Activated CD8-positive, alpha-beta memory T cell treated with anti-CD3 and anti-CD28 coated beads, Interleukin-2, amount 10 ng/mL, durations not matched to agents 7 days and 5 days (primary cell): ENCODE measurements at places on chromosomes 7 and 10.
A peak's percentile ranks its signal among the peaks of the same experiment; 100 is the strongest.

- DNase-seq: no peak
Measured at GRCh38 chr10:97204826-97205679, 19.3 kb upstream of the SLIT1 start.

DNA sequence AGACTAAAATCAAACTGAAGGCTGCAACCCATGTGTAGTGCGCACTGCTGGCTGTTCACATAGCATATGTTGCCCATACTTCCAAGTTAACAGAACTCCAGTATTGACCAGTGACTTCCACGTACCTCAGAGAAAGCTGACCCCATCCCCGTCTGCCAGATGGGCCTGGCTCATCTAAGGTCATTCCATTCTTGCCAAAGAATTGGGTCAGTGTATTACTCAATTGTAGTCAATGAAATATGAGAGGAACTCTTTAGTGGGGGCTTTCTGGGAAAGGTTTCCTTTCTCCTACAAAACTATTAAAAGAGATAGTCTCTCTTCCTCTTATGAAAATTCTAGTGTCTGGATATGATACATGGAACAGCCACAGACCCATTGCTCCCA is 238.6 kb downstream of the COBL start:
- no peak for DNase-seq

DNA sequence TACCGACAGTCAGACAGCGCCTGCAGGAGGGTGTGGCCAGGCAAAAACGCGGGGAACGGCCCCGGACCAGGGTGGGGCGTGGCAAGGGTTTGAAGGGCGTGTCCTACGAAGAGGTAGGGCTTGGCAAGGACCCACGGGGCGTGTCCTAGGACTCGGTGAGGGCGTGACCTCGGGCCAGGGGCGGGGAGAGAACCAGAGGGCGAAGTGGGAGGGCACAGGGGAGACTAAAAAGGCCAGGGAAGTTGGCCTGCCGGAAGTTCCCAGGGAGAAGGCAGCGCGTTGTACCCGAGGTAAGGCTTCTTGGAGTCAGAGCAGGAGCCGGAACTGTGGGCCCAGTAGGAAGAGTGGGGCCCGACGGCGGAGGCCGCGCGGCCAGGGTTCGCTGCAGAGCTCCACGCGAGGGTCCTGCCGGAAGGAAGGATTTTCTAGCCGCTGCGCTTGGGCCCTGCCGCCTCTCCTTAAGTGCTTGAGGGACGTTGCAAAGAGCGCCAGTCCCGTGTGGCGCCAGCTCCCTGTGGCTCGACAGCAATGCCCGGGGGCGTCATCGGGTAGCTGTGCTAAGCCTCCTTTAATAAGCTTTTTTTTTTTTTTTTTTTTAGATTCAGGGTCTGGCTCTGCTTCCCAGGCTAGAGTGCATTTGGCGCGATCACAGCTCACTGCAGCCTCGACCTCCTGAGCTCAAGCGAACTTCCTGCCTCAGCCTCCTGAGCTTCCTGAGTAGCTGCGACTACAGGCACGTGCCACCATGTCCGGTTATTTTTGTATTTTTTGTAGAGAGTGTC is at the start of gene PTER:
PTER (plus strand) TSS at position 253 of the 782 bp plus-strand sequence. CDS start 47,375 bp downstream, outside the sequence.
- DNase-seq: peak; percentile 99

GRCh38 chr7:82430500-82431465 is 12.8 kb downstream of the CACNA2D1 start:
- no peak for DNase-seq

DNA sequence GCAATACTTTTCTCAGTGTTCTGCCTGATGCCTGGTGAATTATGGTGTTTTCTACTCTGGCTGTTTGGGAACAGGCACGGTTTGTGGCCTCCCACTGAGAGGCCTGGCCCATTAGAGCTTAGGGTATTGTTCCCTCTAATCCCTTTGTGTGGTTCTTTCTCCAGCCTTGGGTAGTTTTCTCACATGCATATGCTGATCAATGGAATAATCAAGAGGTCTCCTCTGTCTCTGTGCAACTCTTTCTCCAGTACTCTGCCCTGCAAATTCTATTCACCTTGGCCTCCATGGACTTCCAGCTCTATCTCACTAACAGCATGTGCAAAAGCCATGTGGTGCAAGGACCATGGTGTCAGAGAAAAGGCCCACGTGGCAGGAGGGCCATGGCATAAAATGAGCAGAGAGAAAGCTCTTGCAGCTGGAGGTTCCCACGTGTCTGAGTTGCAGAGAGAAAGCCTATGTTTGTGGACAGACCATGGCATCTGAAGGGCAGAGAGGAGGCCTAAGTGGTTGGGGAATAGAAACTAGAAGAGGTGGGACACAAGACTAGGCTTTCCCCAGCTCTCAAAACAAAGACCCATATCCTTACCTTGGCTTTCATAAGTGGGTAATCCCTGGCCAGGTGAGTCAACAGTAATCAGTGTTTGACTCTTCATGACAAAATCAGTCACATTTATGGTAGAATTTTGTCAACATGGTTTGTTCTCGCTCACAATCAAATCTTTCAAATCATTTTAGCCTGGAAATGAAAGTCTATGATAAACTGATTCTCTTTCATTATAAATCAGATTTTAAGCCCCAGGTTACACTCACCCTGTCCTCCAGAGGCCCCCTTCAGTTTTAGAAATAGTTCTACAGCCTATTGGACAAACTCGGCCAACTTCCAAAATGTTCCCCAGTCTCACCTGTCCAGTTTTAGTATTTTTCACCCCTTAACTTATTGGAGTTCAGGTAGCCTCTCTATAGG is 17.3 kb downstream of the OPALIN start:
- no peak for DNase-seq

DNA sequence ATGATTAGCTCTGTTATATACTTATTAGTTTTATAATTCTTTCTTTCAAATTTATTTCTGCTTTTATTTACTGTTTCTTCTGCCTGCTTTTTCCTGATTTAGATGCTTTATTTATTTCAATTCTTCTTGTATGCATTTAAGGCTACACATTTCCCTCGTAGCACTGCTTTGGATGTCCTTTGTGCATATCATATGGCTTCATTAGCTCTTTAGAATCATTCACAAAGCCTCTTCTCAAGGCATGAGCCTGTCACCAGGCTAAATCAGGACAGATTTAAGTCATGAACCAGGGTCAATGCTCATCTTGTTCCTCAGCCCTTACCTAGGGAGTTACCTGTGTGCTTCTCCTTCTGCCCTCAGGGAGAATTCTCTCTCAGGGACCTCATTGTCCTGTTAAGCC is 56.3 kb downstream of the BAMBI start:
- DNase-seq: no peak

GRCh38 chr10:124543971-124544370 is 82.3 kb downstream of the LHPP start:
- DNase-seq: no peak

DNA sequence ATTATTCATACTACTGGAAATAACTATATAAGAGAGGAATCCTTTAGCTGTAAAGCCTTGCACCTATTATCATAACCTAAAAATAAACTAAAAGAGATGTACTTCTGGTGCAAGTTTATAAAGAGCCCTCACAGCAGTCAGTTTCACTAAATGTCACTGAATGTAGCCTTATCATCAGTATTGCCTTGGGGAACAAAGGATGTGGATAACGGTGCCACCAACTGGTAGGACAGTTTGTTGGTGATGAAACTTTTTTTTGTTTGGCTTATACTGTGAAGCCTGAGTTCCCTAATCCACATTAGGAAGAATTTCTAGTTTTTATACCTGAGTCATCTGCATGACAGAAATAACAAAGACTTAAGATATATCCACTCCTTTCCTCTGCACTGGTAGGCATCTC is 117.9 kb upstream of the COL1A2 start:
- no peak for DNase-seq

DNA sequence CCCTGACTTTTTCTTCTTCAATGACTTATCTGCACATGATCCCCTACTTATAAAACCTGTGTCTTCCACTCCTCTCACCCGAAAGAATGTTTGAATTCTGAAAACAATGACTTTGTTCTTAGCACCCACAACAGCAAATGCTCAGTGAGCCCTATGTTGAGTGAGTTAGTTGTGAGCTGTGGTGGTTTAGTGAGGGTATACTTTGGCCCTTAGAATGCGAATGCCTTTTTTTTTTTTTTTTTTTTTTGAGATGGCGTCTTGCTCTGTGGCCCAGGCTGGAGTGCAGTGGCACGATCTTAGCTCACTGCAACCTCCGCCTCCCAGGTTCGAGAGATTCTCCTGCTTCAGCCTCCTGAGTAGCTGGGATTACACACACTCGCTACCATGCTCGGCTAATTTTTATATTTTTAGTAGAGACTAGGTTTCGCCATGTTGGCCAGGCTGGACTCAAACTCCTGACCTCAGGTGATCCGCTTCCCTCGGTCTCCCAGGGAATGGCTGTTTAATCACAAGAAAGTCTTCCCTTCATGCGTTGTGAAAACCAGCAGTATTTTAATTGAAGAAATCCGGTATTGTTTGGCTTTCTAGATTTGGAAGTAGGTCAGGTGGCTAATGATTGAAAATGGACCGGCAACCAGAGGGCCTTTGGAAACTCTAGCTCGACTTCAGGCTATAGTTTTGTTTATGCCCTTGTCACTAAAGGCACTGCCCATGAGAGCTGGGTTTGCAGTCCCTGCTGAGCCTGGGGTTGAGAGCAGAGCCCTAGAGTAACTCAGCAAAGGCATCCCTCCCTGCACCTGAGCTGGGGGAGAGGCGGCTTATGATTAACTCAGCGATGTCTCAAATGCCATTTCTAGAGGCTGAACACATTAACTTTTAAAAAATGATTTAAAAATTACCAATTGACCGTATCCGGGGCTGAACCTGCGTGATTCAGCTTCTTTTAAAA is 41.3 kb downstream of the CUX1 start:
- no peak for DNase-seq

DNA sequence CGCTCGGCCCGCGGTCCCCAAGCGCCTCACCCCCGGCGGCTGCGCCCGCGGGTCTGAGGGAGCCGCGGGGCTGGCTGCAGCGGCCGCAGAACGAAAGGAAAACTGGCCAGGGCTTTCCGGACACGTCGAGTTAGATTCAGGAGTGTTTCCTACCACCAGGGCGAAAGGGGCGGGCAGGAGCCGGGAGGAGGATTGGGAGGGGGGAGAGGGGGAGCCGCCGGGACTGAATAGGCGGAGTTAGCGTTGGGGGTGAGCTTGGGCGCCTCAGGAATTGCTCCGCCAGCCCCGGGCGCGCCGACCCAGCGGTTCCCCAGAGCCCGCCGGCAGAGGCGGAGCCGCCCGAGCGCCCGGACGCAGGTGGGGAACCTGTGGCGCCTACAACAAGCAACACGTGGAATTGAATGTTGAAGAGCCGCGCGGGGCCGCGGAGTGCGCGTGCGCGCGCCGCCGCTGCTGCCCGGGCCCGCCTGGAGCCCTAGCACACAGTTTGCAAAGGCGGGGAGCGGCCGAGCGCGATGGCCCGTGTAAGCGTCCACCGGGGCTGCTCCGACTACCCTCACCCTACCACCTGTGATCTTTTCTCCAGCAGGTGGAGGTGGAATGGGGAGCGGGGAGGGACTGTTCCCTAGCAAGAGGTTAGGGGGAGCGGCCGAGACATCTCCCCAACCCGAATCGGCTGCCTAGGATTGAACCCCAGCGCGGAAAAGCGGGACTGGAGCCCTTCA is at the start of gene CADPS2:
CADPS2 (minus strand) TSS at position 104 of the 725 bp plus-strand sequence. CDS start 123 bp downstream, outside the sequence.
- no peak for DNase-seq

DNA sequence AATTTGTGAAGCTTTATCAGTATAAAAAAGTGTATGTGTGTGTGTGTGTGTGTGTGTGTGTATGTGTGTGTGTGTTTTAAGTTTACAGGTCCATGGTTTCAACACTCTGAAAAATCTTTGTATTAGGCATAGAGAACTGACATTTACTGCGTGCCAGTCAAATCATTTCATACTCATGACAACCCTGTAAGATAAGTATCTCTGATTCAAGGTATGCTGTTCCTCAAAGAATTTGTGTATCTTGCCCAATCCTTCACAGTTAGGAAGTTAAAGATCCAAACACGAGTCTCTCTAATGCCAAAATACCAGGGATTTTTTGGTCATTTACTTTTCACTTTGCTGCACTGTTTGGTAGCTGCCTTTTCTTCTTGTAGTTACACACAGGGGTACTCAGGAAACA is 1121.3 kb upstream of the AUTS2 start:
- no peak for DNase-seq

DNA sequence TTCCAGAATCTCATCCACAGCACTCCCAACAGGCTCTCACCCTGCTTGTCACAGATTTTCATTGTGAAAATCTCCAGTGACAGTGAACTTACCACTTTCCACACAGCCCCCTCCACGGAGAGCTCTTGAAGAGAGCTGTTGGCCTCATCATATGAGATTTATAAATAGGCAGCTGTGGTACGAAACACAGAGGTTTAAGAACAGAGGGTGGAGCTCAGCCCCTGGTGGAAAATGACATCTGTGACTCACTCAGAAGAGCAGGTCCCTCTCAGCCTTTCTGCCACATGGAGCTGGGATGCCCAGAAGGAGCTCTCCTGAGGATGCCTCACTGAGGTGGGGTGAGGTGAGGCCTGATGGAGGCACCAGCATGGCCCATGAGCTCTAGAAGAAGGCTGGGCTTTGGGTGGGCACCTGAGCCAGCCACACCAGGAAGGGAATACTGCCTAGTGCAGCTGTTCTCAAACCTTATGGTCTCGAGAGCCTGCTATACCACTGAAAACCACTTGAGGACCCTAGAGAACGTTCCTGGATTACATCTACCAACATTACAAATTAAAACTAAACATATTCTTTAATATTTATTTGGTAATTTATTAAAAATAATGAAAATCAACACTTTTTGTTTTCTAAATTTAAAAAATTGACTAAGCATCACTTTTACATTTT is 25.8 kb upstream of the EEPD1 start:
- no peak for DNase-seq

DNA sequence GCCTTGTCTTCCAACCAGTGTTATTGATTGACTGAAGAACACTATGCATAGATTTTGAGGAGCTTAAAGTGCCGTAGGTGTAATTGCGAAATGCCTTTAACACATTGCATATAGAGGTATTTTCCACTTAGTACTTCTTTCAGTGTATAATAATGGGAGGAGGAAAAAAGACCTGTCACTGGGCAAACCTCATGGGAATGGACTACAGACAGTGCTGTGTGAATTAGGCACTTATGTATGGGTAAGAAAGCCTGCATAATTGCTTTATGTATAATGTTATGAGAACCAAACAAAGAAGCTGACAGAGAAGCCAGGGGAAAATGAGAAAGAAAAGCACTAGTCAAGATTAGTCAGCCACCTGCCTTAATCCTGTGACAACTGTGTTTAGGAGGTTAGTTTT is 12.4 kb upstream of the SCRN1 start:
- no peak for DNase-seq
